Esophagus mucosa (tissue), 1 donor: ENCODE measurements at places on chromosomes 5 and 9. TPM values are rescaled to one million over a fixed set of nuclear protein-coding genes. Genes with fewer than 3 reads are reported as not detected.

ADGRD2 gene
- 0.08 TPM for total RNA-seq

PCDHGA7 gene
- 1.6 TPM for total RNA-seq

PRPF4 gene
- total RNA-seq = 15.6 TPM

CAPSL gene
- total RNA-seq = not detected
